ENCODE measurements at places on chromosomes 12 and 14. TPM values are rescaled to one million over a fixed set of nuclear protein-coding genes. Genes with fewer than 3 reads are reported as not detected.

DNA sequence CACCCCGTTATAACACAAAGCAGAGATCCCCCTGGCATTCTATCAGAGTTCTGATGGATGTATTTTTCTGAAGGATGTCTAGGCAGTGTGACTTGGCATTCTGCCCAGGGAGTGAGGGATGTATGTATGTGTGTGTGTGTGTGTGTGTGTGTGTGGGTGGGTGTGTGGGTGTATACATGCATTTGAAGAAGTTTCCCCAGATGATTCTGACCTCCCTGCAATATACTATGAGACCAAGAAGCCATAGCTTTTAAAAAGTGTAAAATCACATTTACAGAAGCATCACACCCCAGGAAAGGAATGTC, 59.7 kb upstream of the NAP1L1 start:
- DNase-seq: peak; percentile 30

GRCh38 chr14:92768795-92769194, 20.4 kb upstream of the LGMN start:
- no peak for DNase-seq

Gene PLEKHG3
- total RNA-seq: 4.6 TPM

DNA sequence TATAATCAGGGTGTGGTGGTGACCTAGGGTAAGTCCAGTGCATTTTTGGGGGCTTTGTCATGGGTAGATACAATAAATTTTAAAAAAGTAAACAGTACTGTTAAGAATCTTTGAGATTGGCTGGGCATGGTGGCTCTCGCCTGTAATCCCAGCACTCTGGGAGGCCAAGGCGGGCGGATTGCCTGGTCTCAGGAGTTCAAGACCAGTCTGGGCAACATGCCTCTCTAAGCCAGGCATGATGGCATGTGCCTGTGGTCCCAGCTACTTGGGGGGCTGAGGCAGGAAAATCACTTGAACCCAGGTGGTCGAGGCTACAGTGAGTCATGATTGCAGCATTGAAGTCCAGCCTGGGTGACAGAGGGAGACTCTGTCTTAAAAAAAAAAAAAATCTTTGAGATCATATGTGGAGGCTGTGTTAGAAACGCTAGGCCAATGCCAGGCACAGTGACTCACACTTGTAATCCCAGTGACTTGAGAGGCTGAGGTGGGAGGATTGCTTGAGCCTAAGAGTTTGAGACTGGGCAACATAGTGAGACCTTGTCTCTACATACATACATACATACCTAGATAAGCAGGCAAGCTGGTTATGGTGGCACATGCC, 67.7 kb downstream of the PRKCH start:
- DNase-seq: peak; percentile 11

- DNase-seq: no peak
Measured at GRCh38 chr14:64061706-64062105, 208.9 kb downstream of the SYNE2 start.

Gene SCFD1
- 74.7 TPM for total RNA-seq

Gene RFX4
- total RNA-seq: not detected

Data from H4 (cell line).